LHCN-M2 (cell line): ENCODE measurements at places on chromosomes 2 and 18. TPM values are rescaled to one million over a fixed set of nuclear protein-coding genes. Genes with fewer than 3 reads are reported as not detected.

SOS1 gene
- 12.7 and 16.8 TPM in 2 replicates for total RNA-seq

TNS1 gene
- 47.8 and 53.4 TPM in 2 replicates for total RNA-seq

SCN3A gene
- 0.06 TPM in 1 of 2 replicates, not detected in the other for total RNA-seq

TUBA4B gene
- not detected in 2 replicates for total RNA-seq

CXCR1 gene
- not detected in 2 replicates for total RNA-seq

NEU2 gene
- total RNA-seq, result not detected in 2 replicates

SP9 gene
- total RNA-seq, result 0.06 TPM in 1 of 2 replicates, not detected in the other

ELMOD3 gene
- 20.4 and 22.6 TPM in 2 replicates for total RNA-seq

LRRTM1 gene
- not detected in 2 replicates for total RNA-seq

SLC9A4 gene
- 0.06 TPM in 2 replicates for total RNA-seq

TEKT4 gene
- not detected in 2 replicates for total RNA-seq

LDLRAD4 gene
- total RNA-seq, result 0.58 TPM in 1 of 2 replicates, not detected in the other

GNAL gene
- total RNA-seq, result 0.17 and 0.58 TPM in 2 replicates

REG1A gene
- total RNA-seq, result not detected in 2 replicates

PRKAG3 gene
- 0.46 TPM in 1 of 2 replicates, not detected in the other for total RNA-seq

NCKAP5 gene
- total RNA-seq, result 0.40 and 0.58 TPM in 2 replicates

LRP2 gene
- total RNA-seq, result not detected in 2 replicates

UCN gene
- total RNA-seq, result 1.2 and 2.2 TPM in 2 replicates

CFAP221 gene
- total RNA-seq, result not detected in 2 replicates

DSEL gene
- total RNA-seq, result 157 and 164 TPM in 2 replicates

RTKN gene
- total RNA-seq, result 36.2 and 51.4 TPM in 2 replicates

MARCHF4 gene
- total RNA-seq, result 1.9 and 2.7 TPM in 2 replicates

NT5C1B gene
- total RNA-seq, result not detected in 2 replicates

FKBP1B gene
- 9.3 and 11.7 TPM in 2 replicates for total RNA-seq

SIX2 gene
- 55.6 and 65.7 TPM in 2 replicates for total RNA-seq

CD207 gene
- total RNA-seq, result not detected in 2 replicates

RBM43 gene
- 3.0 and 6.0 TPM in 2 replicates for total RNA-seq

ITGA4 gene
- total RNA-seq, result 18.9 and 19.2 TPM in 2 replicates

PROKR1 gene
- total RNA-seq, result not detected in 2 replicates

KYNU gene
- total RNA-seq, result 0.51 and 1.5 TPM in 2 replicates

C2orf72 gene
- 0.06 and 0.13 TPM in 2 replicates for total RNA-seq

NCKAP1 gene
- total RNA-seq, result 146 and 168 TPM in 2 replicates

RELCH gene
- total RNA-seq, result 22.8 and 25.5 TPM in 2 replicates

ANKRD30B gene
- total RNA-seq, result 1.1 and 1.4 TPM in 2 replicates

CCDC142 gene
- total RNA-seq, result 13.1 and 13.7 TPM in 2 replicates

TMEM178A gene
- total RNA-seq, result 0.06 and 0.40 TPM in 2 replicates

CD8B2 gene
- total RNA-seq, result not detected in 2 replicates

ID2 gene
- 240 and 390 TPM in 2 replicates for total RNA-seq

ORC4 gene
- 45.7 and 59.8 TPM in 2 replicates for total RNA-seq

CRYGC gene
- not detected in 2 replicates for total RNA-seq

OSR1 gene
- total RNA-seq, result 8.6 and 13.1 TPM in 2 replicates

QPCT gene
- 0.13 and 0.57 TPM in 2 replicates for total RNA-seq

RAPGEF4 gene
- 0.23 and 0.26 TPM in 2 replicates for total RNA-seq

MEP1B gene
- not detected in 2 replicates for total RNA-seq

HOXD9 gene
- total RNA-seq, result 0.06 TPM in 1 of 2 replicates, not detected in the other
